GM12891 (cell line): ENCODE measurements at places on chromosomes 7 and 10.

GRCh38 chr10:68784476-68784875, 42.9 kb upstream of the STOX1 start:
- no peak for DNase-seq

GRCh38 chr7:150406567-150407421, 27.7 kb downstream of the ZNF775 start:
- DNase-seq, result peak; percentile 62

- no peak for DNase-seq
Measured at GRCh38 chr10:106716381-106716780, 448.1 kb downstream of the SORCS1 start.

- DNase-seq, result no peak
Measured at GRCh38 chr10:119441151-119441821, 101.2 kb downstream of the RGS10 start.

- DNase-seq, result no peak
Measured at GRCh38 chr10:72062382-72062781, 26.0 kb downstream of the SPOCK2 start.

DNA sequence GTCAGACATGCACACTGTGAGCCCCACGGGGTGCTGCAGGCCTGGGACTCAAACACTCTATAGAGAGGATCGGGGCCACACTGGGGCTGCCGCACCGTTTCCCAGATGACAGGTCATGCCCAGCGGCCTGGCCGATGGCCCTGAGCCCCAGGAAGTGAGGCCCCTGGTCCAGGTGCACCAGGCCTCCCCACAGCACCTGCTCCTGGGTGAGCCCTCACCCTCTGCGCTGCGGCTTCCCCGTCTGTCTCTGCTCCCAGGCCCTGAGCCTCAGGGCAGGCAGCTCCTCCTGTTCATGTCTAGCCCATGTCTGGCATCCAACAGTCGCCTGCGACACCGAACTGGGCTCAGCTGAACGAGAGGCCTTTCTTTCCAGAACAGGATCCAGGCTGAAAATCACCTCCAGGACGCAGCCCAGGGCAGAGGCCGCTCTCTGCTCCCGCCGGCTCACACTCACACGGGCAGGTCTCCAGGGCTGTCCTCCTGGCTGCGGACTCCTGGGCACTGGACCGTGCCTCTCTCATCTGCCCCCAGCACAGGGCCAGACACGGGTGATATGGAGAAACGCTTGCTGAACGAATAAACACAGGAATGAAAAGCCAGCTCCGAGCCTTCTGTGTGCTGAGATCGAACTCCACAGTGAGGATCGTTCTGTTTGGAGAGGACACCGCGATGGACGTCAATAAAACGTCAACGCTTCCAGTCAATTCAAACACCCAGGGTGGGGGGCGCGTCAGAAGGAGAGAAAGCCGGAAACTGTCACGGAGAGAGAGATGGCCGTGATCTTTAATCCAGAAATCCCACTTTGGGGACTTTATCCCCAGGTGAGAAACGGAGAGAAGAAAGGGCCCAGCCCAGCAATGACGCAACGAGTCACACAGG, 202.4 kb downstream of the ELFN1 start:
- DNase-seq, result no peak

- DNase-seq, result no peak
Measured at GRCh38 chr10:48444861-48445841, 138.7 kb downstream of the MAPK8 start.

DNA sequence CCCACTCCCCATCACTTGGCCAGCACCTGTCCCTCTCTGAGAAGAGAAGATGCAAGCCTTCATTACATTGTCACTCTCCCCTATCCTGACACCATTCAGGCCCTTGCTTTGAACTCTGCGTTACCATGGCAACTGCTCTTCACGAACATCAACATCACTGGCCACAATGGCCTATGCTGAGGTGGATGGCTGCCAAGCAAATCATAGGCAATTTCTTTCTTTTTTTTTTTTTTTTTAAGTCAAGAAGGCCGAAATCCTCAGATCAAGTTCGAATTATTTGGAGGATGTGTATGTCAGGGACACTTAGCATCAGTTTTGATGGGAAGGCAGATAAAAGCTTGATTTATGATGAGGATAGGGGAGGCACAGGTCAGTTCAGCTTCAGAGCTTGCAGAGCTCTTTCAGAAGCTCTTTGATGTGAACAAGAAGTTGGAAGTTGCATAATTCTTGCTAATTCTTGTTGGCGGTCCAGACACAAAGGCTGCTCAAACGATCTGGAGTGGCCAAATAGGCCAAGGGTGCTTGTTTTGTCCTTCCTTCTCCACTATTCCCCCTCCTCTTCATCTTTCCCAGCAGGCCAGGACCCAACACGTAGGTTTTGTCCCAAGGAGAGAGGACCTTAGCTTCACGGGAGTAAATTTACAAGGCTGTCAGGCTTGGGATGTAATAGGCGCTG, 179.9 kb upstream of the NPVF start:
- DNase-seq, result no peak

DNA sequence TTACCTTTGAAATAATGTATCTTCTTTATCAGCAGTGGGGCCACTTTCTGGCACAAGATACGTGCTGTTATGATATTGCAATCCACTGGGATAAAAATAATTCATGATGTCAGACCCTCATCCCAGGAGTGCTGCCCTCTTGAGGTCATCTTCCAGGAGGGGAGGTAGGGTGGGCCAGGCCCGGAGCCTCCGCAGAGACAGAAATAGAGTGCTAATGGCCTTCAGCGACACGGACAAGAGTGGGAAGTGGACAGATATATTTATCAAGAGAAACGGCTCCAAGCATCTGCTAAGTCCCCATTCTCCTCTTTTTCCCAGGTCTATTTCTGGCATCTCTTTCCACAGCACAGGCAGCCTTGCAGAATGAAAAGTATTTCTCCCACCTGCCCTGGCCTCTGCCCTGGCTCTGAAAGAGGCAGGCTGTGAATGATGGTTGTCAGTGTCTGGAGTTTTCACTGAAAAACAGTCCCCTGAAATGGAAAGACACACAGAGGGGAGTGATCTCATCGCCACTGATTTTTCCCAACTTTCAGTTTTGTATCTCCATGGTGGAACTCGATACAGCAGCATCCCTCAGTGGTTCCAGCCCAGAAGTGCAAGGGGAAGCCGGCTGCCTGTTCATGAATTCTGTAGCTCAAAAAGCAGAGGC, 251.7 kb upstream of the MYO3A start:
- no peak for DNase-seq
